ENCODE measurements at places on chromosomes 4 and X.

GRCh38 chrX:21873063-21873775, 17.4 kb downstream of the YY2 start:
- no peak for DNase-seq

DNA sequence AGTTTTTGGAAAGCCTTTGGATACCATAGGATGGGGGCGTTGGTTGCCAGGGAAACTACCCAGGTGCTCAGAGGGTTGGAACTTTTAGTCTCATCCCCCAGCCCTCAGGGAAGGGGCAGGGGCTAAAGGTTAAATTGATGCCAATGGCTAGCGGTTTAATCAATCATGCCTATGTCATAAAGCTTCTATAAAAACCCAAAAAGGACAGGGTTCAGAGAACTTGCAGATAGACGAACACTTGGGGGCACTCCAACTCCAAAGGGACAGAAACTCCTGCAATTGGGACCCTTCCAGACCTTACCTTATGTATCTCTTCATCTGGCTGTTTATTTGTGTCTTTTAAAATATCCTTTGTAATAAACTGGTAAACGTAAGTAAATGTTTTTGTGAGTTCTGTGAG, 30.0 kb upstream of the GPR173 start:
- no peak for DNase-seq

DNA sequence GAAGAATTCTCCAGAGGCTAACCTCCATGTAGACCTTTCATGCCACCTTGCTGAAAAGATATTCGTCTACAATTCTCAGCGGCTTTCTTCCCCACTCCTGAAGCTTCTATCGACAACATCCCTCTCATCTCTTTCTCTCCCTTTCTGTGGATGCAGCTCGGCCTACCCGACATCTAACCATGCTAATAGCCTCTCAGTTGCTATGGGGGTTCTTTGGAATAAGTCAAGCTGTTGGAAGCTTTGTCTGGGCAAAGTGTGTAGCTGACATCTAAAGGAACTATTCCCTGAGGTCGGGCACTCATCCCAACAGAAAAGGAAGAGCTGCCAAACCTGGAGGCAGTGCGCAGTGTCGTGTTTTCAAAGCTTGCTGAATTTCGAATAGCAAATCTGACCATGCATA, 192.1 kb downstream of the RBMX2 start:
- no peak for DNase-seq

DNA sequence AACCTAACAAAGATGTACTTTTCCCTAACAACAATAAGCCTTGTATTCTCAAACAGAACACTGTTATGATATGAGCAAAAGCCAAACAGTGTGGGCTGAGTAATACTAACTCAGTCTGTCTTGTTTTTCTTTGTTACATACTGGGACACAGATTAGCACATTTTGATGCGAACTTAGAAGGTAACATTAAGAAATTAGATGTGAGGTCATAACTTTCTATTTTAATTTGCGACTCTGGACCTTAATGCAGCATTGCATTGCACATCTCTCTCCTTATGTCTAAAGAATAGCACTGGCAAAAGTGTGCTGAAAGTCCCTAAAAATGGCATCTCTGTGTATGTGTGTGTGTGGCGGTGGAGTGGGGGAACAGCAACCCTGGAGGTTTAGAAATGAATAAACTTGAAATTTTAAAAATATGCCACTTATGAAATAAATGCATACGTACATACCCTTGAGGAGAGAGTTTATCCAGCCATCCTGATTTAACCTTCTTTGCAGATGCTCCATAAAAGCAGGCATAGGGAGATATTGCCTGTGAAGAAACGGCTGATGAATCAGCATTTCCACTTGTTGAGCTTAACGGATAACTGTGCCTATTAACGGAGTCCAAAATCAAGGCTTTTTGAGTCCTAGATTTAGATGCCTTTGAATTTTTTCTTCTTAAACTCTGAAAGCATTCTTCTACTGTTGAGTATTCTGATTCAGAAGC, 34.2 kb downstream of the ARAP2 start:
- no peak for DNase-seq

GRCh38 chr4:53490161-53490956, 100.9 kb downstream of the LNX1 start:
- DNase-seq = no peak

- no peak for DNase-seq
These were observed 53.4 kb upstream of the STX18 start for GRCh38 chr4:4595252-4595651.

DNA sequence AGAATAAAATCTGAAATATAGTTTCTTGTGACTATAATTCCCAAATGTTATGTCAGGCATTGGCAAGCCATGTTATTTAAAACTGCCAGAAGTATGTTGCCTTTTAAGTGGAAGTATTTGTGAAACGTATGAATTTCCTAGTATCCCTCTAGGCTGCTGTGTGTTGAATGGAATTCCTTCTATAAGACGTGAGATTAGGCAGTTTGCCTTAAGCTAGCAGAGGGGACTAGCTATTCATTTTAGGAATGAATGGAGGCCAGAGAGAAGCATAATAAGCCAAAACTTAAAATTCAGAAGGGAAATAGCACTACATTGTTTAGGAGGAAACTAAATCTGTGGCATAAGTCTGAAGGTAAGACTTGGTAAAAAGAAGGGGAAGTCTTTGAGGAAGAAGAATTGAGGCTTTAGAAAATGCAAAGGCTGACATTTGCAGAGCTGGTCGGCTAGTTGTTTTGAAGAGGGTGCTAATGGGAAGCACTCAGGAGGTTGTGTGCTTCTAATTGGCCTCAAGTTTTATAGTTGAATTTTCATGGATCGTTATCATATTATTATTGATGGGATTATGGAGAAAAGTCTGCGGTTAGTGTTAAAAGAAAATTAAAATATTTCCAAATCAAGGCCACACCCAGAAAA, 57.1 kb downstream of the TMEM131L start:
- DNase-seq = no peak

DNA sequence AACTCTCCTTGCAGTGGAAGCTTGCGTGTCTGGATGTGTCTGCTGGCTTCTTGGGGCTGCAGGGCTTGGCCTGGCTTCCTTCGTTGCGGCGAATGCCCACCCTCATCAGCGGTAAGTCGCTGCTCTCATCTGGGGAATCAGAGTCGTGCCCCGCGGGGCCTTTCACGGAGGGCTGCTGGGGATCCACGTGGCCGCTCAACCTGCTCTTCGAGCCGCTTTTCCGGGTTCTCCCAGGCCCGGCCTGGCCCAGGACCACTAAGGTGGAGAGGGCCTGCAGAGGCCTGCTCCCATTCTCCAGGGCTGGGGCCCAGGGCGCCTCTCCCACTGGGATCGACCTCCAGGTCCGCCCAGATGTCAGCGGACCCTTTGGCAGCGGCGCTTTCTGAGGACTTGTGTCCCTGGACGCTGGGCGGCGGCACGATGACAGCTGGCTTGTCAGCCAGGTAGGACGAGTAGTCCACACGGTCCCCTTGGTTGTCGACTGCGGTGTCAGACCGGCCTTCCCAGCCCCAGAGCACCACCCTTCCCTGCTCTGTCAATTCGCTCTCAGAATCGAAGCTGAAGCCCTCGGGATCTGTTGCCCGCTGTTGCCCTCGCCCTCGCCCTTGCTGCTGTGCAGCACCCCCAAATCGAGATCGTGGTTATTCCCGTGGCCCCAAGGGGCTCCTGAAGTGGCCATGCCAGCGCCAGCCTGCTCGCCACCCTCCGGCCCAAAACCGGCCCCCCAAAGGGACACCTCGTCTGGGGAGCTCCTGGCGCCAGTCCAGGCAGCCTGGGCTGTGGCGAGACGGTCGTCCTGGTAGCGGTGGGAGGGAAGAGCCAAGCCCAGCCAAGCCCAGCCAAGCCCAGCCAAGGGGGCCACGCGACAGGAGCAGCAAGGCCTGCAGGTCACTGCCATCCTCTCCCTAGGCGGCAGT, 37.8 kb upstream of the NHSL2 start:
- no peak for DNase-seq

GRCh38 chr4:109411964-109412363, 21.7 kb upstream of the SEC24B start:
- DNase-seq = no peak

DNA sequence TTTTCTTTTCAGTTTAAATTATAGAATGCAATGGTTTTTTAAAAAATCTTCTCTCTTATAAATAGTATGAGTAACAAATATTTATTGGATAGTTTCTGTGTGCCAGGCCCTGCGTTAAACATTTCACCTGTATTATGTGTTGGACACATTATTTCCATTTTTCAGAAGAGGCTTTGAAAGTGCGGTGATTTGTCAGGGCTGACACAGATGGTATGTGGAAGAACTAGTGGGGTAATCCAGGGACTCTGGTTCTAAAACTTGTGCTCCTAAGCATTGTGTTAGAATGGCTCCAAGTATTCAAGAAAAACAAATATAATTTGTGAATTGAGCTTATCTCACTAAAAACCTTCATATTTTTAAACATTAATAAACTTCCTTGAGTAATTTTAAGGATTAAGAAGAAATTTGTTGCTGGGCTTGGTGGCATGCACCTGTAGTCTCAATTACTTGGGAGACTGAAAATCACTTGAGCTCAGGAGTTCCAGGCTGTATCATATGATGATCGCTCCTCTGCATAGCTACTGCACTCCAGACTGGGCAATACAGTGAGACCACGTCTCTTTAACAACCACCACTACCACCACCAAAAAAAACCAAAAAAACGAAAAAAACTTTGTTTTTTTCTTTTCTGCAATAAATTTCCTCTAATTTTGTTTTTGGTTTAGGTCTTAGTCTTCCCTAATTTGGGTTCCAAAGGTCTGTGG, 40.0 kb downstream of the RAPGEF2 start:
- DNase-seq = no peak

DNA sequence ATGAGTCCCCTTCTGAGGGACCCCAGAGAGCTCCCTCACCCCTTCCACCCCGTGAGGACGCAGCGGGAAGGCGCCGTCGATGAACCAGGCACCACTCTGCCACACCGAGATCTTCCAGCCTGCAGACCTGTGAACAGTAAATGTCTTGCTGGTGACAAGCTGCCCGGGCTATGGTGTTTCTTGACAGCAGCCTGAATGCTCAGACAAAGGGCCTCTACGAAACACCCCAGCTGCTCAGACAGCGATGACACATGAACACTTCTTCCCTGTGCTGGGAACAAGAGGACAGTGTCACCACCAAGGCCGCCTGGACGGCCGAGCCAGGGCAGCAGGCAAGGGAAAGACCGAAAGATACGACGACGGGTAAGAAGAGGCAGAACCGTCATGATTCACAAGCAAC, 30.6 kb upstream of the GTPBP6 start:
- no peak for DNase-seq

DNA sequence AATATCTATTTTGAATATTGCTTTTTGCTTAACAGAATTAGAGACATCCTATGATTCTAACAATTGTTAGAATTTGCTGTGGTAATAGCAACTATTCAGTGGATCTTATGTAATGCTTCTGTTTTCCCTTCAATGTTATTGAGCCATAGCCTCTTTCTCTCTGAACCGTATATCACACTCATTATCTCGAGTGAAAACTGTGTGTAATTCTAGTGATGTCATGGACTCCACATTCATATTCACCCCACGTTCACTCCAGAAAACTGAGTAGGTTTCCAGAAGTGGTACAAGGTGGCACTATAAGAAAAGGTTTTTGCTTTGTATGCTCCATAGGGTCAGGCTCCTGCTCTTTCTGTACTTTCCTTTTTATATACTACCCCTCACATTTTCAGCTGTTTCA, 534.3 kb upstream of the PABPC4L start:
- DNase-seq = no peak

- no peak for DNase-seq
These were observed 154.9 kb downstream of the NPFFR2 start for GRCh38 chr4:72186714-72187113.

DNA sequence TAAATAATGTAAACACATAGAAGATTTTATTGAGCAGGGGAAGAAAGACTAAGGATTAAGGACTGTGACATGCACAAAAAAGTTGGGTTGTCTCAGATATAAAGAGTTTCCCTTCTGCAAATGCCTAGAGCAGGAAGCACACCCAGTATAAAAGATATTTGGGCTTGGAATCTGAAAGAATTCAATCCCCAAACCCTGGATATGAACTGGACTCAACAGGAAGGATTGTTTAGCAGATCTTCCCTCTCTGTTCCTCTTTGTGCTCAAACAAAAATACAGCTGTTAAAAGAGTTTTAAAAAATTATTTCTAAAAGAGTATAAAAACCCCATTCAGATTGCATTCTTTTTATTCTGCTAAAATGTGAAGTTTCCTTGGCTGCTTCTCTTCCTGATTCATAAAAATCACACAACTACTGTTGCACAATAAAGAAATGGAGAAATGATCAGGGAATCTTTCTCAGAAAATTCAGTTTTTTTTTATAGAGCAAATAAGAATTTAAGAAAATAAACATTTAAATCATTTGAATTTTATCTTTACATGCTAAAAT, 71.4 kb downstream of the PDLIM5 start:
- DNase-seq = no peak

GRCh38 chrX:10095698-10096432, 60.9 kb upstream of the CLCN4 start:
- DNase-seq = no peak

- peak; percentile 45 for DNase-seq
These were observed 104.4 kb upstream of the ARHGAP24 start for GRCh38 chr4:85370400-85371032.

DNA sequence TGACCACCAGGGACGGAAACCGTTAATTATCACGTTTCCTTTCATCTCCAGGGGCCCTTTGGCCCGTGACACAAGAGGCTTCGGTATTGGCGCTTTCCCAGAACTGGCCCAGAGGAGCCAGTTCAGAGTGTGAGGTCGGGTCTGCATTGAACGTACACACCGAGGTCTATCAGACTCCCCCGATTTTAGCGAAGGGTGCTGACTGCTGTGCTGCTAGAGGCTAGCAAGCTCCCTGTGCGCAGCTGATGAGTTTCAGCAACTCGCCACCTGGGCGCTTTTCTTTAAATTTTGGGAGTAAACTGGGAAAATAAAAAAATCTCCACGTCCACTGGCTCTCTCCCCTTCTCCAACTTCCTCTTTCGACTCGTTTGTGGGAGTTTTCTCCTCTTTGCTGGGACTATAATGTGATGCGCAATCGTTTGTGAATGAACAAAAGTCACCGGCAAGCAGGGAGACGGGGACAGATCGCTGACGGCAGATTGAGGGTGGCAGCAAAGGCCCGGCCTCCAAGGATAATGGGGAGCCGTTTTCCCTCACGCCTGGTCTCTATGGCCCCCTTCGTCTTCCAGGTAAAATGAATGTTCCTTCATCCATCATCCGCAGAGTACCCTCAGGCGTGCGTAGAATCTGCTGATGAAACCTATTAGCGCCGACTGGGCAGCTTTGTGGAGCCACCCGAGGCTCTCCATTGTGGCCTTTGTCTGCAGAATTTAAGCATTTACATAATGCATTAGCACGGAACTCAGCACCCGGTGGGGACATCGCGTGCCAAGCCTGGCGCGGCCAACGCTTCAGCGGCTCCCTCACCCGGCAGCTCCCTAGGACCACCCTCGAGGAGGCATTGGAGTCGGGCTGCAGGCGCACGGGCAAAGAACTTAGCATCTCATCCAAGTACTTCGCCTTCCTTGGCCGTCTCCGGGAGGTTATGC, 1.6 kb upstream of the LRAT start:
- DNase-seq = no peak

- peak; percentile 8 for DNase-seq
These were observed 65.8 kb downstream of the ARHGEF6 start for GRCh38 chrX:136714626-136715599.

DNA sequence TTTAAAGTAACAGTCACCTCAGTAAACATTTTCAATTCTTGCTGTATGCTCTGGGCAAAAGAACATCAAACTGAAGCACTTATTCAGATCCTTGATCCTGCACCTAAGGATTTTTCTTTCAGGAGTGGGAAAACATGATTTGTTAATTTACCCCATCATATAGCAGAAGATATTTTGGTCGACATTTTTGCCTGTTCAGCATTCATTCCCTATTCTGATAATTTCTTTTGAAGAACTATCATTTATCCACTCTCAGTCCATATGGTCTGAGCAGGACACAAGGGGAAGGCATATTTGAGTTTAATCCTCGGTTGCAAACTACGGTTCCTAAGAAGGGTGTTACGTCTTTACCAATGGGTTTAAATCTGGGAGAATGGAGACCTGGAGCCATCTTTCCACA, 1.2 kb upstream of the CLOCK start:
- no peak for DNase-seq
